Germinal center (tissue), 1 donor: ENCODE measurements at places on chromosomes 7 and 10.
A peak's percentile ranks its signal among the peaks of the same experiment; 100 is the strongest.

- DNase-seq: no peak
Measured at GRCh38 chr7:1609023-1609422, 39.2 kb upstream of the PSMG3 start.

DNA sequence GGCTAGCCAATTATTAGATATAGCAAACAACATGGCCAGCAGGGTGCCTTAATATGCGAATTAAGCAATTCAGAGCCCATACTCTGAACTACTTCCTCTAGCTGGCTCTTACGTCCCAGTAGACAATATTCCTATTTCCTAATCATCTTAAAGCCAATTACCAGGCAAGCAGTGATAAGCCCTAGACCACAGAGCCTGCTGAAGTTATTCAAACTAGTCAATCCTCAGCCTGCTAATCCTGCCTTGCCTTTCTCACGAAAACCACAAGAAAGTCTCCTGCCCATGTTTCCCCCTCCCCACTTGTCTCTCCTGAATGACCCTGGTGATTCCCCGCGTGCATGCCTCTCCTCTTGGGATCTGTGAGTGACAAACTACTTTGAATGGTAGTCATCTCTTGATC is 86.8 kb upstream of the CACNA2D1 start:
- DNase-seq: no peak

- DNase-seq: no peak
Measured at GRCh38 chr7:91787931-91788330, 92.6 kb downstream of the MTERF1 start.

- DNase-seq: no peak
Measured at GRCh38 chr7:8063706-8064297, 95.2 kb downstream of the GLCCI1 start.

DNA sequence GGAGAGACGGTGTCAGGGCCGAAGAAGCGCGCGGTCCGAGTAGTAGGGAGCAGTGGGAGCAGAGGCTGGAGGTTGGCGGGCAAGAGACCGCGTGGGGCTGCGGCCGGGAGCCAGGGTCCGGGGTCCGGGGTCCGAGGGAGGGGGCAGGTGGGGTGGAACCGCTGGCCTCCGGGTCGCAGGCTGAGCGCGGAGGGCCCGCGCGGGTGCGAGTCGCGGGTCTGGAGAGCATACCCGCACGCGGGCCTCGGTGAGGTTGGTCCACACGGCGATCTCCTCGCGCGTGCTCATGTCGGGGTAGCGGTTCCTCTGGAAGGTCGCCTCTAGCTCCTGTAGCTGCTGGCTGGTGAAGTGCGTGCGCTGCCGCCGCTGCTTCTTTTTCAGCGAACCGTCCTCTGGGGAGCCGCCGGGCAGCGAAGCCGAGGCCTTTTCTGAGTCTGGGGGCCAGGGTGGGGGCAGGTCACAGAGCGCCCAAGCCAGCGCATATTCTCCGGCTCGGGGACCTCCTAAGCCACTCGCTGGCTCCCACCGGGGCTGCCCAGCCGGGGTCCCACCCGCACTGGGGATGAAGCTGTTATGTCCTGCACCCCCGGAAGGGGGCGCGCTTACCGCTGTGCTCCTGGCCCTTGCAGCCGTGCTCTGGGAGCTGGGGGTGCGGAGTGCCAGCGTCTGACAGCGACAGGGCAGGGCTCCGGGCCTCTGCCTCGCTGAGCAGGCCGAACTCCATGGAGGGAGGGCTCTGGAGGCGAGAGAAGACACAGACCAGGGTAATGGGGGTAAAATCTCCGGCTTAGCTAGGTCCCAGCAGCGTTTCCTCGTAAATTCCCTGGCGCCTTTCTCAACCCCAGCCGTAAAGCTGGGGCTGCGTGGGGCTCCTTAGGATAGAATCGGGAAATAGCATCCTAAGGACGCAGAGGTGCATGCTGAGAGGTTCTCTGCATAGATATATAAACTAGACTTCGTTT is 5.5 kb downstream of the ELOVL3 start:
- DNase-seq: peak; percentile 86

DNA sequence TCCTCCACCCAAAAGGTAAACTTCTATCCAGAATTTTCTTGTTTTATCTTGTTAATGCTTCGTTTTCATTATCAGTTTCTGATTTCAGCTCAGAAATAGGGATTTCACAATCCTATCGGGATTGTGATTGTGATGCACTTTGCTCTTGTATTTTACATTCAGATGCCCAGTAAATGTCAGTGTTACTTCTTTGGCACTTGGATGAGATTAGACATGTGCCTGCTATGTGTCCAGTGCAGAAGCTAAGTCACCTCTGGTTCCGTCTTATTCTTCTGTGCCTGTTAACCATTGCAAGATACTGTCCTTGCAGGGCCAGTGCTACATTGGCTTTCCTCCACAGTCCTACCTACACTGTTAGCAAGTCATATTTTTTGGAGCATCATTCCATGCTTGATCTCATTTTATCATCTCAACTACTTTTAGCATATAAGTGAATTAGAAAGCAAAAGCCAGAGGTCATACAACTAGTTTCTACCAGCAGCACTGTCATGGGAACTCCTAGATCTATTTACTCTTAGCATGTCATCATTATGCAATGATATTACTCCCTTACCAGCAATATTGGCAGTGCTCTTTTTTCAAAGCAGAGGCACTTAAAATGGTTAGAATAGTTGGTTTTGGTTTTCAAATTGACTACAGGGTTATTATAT is 26.7 kb downstream of the ZNF277 start:
- no peak for DNase-seq

GRCh38 chr7:137591421-137591837 is 247.9 kb upstream of the PTN start:
- no peak for DNase-seq

GRCh38 chr7:33591490-33591889 is 313.8 kb upstream of the BMPER start:
- DNase-seq: no peak

GRCh38 chr10:43167498-43167889 is 29.2 kb downstream of the CSGALNACT2 start:
- DNase-seq: no peak

GRCh38 chr10:123229927-123230630 is 75.9 kb downstream of the BUB3 start:
- no peak for DNase-seq

- no peak for DNase-seq
Measured at GRCh38 chr10:42795701-42796100, 13.1 kb downstream of the BMS1 start.

DNA sequence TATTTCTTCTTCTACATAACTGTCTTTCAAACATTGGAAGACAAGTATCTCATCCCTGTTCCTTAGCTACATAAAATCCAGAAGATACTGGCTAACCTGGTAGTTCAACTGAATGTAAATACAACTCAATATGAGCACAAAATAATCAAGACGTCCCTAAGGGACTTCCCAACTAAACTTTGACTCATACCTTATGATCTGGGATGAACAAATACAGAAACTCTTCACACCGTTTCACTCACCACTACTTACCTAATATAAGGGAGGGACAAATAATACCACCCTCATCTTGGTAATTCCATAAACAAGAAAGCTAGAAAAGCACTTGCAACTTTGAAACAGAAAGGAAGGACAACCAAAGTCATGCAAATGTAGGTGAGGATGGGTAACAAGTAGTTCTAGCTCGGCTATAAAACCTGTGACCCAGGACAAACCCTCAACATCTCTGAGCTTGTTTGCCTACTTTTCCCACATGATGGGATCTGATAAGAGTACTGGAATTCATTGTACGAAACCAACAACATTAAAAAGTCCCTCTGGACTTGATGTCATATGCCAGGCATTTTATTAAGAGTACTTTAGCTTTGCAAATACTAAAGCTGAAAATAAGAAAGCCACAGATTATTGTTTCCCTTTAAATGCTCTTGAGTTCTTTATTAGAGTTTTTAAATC is 121.9 kb downstream of the STRA8 start:
- DNase-seq: no peak

DNA sequence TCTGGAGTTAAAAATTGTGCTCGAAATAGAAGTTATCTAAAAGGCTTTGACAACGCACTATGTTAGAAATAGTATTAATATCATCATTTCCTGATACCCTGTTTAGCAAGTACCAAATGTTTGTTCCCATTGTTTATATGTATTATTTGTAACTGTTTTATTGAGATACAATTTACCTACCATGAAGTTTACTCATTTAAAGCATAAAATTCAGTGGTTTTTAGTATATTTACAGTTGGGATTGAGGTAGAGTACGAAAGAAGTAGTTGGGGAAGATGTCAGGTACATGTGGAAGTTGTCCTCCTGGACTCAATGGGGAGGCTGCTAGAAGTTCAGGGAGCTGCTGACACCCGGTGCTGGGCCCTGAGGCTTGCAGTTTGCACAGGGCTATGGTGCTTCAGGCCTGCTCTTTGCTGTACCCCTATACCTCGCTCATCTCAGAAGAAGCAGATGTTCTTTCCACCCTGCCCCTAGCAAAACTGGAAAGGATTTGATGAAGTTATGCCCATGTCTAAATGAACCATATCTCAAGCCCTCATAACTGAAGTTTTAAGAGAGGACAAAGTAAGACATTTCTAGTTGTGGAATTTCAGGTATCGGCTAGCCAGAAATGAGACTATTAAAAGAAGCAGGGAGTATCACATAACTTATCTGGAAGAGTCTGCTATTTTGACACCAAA is 25.2 kb upstream of the WNT16 start:
- DNase-seq: no peak

- no peak for DNase-seq
Measured at GRCh38 chr7:94338921-94339371, 55.7 kb upstream of the COL1A2 start.

DNA sequence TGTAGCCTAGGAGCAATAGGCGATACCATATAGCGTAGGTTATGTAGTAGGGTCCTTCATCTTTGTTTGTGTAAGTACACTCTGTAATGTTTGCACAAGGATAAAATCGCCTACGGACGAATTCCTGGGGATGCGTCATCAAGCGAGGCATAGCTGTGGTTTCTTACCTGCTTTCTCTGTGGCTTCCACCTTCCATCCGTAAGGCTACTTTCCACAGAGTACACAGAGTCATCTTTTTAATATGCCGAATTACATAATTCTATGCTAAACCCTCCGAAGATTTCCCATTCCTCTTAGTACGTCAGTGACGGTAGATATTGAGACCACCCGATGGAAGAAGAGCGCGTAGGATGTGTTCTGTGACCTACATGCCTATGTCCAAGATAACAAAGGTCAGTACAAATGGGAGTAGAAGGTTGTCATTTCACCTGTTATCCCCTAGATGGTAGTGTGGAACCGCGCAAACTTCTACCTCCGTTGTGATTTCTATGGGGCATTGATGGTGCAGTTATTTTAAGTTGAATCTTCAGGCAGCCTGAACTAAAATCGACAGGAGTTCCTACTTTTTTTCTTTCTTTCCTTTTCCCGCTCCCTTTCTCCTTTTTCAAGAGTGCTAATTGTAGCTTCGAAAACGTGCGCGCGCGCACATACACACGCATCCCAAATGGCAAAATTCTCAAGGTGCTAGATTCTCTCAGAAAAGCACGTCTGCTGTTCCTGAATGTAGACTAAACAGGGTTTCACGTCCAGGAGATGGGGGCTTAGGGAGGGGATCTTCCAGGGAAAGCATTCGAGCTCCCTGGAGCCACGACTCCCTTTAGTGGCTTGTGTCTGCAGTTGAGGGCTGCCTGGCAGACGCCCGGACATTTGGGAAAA is 111.7 kb upstream of the MBL2 start:
- peak; percentile 25 for DNase-seq

GRCh38 chr7:29139796-29140195 is 6.5 kb downstream of the CPVL start:
- DNase-seq: no peak

DNA sequence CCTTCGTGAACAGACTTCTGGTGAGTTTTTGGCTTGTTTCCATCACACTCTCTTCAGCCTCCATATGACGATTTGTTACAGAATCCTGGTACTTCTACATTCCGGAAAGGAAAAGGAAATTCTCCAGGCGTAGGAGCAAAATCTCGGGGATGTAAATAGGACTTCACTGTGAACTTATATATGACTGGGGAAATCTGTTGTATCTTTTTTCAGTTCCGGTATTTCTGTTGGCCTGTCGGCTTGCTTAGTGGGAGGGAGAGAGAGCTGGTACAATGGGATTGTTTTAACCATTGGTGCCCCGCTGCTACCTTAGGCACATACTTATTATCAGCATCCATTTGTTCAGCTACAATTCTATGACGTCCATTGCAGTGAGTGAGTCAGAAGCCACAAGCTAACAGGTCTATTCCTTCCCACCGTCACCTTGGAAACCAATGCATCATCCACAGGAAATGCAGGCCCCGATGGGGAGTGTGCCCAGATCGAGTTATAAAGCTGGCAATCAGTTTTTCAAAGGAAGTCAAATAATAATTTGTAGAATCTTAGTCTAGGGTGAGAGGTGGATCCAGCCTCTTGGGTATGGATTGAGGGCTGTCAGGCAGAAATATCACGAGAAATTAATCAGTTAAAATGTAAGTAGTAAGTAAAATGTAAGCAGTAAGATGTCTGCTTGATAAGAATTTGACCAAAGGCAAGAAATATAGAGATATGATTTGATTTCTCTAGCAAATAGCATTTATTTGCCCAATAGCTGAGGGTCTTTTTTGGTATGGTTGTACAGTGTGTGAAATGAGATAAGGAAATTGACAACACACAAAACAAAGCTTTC is 92.0 kb upstream of the MKLN1 start:
- DNase-seq: no peak

- DNase-seq: no peak
Measured at GRCh38 chr10:1978584-1978983, 241.3 kb upstream of the ADARB2 start.

GRCh38 chr10:84333864-84334451 is 5.6 kb downstream of the CCSER2 start:
- peak; percentile 74 for DNase-seq

- DNase-seq: no peak
Measured at GRCh38 chr7:131503639-131504038, 52.8 kb downstream of the PODXL start.

DNA sequence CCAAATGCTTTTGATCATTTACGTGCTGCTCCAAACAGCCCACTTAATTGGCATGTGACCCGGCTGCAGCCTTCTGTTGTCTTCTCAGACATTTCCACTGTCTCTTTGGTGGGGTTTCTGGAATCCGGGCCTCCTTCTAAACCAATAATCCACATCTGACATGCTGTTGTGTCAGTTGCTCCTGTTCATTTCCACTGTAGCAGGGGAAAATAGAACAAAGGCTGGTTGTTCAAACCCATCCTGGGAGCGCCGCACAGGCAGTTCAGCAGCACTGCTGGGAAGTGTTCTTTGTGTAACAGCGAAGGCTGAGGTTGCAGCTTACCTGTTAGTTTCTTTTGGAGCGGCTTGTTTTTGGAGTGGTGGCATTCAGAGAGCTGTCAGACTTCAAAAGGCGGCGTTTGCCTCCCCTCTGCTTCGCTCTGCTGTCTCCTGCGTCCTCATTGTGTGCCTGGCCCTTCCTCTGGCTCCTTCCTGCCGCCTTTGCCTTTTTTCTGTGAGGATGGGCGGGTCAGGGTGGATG is 149.4 kb downstream of the SNX10 start:
- DNase-seq: no peak

- peak; percentile 13 for DNase-seq
Measured at GRCh38 chr7:2354939-2355704, 495 bp downstream of the EIF3B start.

- DNase-seq: no peak
Measured at GRCh38 chr7:100155553-100156317, 2.8 kb downstream of the TRAPPC14 start.
